Natural killer cell (primary cell): ENCODE measurements at places on chromosomes 1 and 21.

- DNase-seq, result no peak
These were observed 12.2 kb downstream of the ZNF697 start for GRCh38 chr1:119635811-119636390.

DNA sequence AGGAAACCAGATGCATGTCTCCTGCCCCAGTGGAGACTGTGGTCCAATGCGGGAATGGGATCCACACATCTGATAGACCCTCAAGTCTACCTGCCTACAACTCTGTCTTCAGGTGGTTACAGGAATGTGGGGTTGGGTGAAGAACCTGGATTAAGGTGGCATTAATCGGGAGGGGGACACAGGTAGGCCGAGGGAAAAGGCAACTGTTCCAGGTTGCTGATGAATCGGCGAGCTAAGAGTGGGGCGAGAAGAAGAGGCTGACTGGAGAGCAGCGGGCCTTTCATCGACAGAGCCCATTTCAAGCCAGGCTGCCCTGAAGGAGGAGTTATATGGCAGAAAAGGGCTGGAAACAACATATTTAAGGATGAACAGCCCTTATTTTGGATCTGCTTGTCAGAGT is 836 bp downstream of the CD2 start:
- no peak for DNase-seq

DNA sequence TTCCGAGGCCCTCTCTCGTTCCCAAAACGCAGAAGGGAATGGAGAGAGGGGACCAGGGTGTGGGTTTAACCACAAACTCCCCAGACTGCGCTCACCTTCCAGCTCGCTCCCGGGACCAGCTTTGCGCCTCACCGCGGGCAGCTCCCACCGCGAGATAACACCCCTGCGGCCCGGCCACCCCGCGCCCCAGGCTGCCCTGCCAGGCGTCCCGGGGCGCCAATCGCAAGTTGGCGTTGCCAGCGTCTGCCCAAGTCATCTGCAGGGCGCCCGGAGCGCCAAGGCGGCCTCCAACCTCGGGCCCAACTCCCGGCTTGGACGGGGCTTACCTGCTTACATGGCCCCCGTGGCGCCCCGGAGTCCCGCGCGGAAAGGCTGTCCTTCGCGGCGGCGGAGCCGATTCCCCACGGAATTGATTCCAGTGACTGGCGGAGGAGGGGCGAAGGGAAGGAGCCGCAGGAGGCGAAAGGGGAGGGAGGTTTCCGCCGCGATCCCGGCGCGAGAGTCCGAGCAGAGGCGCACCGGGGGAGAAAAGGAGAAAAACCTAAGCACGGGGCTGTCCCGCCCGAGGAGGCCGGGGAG is 456 bp downstream of the PTPN14 start:
- DNase-seq, result no peak

GRCh38 chr1:151540982-151541377 is 871 bp downstream of the TUFT1 start:
- DNase-seq, result no peak
